ENCODE measurements at places on chromosomes 6 and 20.
A peak's percentile ranks its signal among the peaks of the same experiment; 100 is the strongest.

DNA sequence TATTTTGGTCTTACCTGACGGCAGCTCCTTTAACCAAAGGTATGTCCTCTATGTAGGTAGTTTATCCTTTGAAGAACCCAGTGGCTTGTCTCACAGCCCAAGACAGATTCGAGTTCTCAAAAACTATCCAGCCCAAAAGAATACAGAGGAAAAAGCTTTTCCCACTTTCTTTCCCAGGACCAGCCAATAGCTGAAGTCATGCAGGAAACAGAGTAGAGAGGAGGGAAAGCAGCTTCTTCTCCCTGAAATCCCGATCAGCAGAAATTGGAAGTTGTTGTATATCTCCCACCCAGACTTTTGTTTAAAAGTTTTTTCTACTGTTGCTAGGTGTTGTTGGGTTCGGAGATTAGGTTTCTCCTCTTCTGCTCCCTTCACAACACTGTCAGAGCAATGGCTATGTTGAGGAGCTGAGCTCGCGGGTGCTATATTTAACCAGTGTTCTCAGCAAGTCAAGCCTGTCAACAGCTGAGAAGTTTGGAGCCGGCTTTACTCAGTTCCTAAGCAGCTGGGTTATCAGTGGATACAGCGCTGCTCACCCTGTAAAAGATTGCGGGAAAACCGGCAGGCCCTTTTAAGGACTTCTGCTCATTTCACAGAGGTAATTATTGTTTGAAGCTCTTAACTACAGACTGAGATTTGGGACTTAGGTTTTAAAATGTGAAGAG is at the start of gene FILIP1:
Gene FILIP1 (minus strand): TSS at position 401 of the 665 bp plus-strand sequence. CDS start 78,828 bp downstream, outside the sequence.
- DNase-seq = peak; percentile 31

DNA sequence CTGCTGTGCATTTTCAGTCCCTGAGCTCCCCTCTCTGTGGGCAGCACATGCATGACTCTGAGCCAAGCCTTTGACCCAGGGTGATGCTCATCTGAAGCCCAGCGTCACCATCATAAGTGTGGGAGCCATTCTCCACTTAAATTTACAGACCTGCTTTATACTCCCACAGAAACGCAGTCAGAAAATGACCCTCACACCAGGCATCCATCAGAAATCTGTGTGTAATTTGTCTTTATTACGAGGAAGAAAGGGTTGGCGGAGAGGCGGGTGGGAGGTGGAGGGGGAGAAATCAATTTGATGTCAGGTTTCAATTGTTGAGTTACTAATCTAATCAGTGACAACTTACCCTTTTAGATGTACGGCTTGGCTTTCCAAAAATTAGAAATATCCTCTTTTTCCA is 353.6 kb downstream of the MAFB start:
- DNase-seq = peak; percentile 18

- DNase-seq = no peak
Measured at GRCh38 chr6:18148304-18149025, 6.4 kb downstream of the TPMT start.

- DNase-seq = no peak
Measured at GRCh38 chr6:149128489-149129145, 188.9 kb upstream of the TAB2 start.

GRCh38 chr6:37456816-37457560 is 24.0 kb downstream of the CMTR1 start:
- DNase-seq = no peak

- DNase-seq = no peak
Measured at GRCh38 chr20:45626540-45626939, 3.0 kb upstream of the WFDC10A start.

GRCh38 chr20:24761220-24762065 is 187.6 kb upstream of the CST7 start:
- DNase-seq = no peak

- DNase-seq = no peak
Measured at GRCh38 chr6:3630258-3630835, 121.2 kb downstream of the PXDC1 start.

GRCh38 chr6:17472653-17473183 is 79.3 kb downstream of the CAP2 start:
- peak; percentile 21 for DNase-seq

GRCh38 chr6:125220712-125221111 is 67.1 kb downstream of the TPD52L1 start:
- DNase-seq = peak; percentile 28

DNA sequence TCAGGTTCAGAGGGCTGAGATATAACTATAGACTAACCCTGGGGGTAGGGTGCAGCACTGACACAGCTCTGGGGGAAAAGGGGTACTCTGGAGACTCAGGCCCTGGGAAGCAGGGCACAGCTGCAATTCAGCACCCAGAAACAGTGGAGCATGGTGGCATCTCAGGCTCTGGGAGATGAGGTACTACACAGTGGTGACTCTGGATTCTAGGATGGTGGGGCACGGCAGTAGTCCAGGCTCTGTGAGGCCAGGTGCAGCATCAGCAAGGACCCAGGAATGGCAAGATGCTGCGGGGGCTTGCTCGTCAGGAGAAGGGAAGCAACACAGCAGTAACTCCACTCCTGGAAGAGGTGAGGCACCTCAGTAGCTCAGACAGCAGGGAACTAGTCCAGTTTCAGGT is 271.5 kb upstream of the MOCS1 start:
- no peak for DNase-seq
